HepG2 (cell line): ENCODE measurements at places on chromosomes 4 and X. TPM values are rescaled to one million over a fixed set of nuclear protein-coding genes. Genes with fewer than 3 reads are reported as not detected.

CPEB2 gene
- 2.5 and 3.7 TPM in 2 replicates for total RNA-seq

DNA sequence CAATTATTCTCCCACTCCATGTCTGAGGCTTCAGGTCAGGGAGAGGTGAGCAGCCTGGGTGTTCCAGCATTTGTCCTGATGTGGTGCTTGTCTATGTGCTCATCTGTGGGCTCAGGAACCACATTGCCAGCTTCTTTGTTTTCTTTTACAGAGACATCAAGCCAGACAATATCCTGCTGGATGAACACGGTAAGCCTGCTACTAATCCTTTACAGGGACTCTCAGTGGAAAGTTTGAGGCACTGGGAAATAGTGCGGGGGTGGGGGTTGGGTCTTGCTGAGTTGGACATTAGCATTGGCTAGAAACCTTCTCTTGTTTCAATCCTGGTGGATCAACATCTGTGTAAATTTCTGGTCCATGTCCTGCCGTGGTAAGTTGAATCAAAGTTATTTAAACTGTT is 310.3 kb downstream of the EVC2 start:
- DNase-seq = no peak

DNA sequence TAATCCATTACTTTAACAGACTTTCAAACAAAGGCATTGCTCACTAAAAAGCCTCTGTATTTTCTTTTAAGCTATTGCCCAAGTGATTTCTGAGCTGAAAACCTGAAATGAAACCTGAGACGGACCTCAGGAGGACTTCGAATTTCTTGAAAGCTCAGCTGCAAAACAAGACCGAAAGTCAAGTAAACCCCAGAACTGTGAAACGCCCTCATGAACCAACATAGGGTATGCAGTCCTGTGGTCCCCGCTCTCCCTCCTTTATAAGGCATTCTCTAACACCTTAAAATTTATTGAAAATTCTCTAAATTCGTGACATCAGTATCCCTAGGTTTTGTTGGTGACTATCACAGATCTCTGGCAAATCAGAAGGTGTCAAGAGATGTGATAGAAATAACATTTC is 91.8 kb downstream of the SHISA3 start:
- no peak for DNase-seq

DNA sequence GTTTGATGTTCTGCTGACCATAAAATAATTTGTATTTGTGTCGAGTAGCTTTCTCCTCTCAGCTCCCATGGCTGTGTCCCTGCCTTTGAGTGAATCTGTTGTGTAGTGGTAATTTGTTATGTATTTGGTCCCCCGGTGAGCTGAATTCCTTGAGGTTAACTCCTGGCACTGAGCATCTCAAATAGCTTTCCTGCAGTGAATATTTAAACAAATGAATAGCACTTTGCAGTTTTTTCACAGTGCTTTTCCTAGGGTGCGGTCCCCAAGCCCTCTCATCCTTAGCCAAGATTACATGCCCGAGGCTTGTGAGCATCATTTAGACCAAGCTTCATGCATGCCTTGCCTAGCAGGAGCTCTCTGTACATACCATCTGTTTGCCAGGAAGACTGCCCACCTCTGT is 74.2 kb downstream of the CLDN34 start:
- DNase-seq = no peak

DNA sequence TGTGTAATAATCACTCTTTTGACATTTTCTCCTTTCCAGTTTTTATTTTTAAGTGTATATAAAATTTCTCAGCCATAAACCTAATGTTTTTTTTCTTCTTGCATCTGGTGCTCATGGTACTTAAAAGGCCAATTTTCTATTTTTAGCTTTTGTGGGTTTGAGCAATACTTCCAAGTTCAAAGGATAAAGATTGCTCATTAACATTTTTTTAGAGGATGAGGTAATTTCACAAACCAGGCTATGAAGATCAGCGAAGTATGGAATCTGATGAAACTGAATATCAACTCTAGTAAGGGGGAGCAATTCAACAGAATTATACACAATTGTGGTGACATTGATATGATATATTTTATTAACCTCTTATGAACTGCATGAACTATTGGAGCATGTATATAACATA is 25.8 kb upstream of the KLHL34 start:
- no peak for DNase-seq

- no peak for DNase-seq
Observed at GRCh38 chrX:150085881-150086280, 147.6 kb upstream of the EOLA2 start.

DNA sequence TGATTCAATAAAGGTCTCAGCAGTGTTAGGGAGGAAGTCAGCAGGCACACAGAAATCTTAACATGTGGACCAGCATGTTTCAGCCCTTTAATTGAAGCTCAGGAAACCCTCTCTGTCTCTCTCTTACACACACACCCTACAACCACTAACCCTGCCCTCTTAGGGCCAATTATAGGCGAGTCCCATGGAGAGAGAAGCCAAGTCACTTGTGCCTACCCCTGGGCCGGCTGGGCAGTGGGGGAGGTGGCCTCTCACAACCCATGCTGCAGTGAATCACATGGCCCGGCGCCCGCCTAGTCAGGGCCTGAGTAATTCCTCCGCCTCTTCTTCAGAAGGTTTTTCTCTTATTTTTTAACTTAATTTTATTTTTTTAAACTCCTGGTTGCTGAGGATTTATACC is 3.7 kb downstream of the FGD1 start:
- no peak for DNase-seq

DNA sequence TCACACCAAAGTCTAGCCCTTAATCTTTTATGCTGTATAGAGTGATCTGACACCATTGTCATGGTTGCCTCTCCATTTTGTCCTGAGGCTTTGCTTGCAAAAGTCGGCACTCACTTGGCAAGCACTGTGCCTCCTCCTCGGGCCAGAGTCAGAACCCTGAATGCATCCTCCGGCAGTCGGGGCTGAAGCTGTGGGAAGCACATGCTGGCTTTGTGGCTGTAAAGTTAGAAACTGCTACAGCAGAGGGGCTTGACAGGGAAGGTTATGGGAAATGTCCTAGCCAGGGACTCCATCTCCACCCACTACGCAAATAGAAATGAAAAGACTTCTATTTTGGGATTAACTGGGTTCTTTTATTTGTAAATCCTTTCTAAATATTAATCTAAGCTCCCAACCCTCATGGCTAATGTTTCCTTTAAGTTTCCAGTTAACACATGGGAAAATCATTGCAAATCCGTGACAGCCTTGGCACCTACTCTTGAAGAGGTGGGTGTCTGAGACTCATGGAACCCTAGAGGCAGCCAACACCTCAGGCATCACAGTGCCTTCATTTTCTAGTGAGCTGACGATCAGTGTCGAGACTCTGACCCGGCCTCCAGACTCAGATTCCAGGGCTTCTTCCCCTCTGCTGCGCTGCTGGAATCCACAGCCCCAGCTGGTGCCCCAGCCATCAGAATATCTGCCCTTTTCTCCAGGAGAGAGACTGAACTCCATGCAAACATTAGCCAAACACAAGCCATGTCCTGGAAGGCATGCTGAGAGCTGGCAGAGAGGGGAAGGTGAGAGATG is 7.9 kb upstream of the CLDN24 start:
- DNase-seq = no peak

- DNase-seq = no peak
Observed at GRCh38 chrX:130444641-130445336, 43.0 kb downstream of the RBMX2 start.

DNA sequence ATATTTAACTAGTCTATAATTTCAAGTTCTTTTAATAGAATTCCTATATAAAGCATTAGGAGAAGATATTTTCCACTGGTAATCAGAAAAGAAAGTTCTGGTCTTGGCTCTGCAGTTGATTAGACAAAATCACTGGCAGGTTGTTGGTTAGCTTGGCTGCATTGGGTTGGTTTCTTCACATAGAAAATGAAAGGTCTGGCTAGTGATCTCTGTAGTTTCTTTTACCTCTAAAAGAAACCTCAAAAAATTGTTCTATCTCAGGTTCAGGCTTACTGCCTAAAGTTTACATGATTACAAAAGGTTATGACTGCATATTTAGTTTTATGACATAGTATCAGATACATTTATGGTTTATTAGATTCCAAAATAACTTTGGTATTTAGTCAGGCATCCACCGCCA is 95.8 kb upstream of the NAP1L5 start:
- no peak for DNase-seq

- DNase-seq = no peak
Observed at GRCh38 chrX:80335062-80335830, 85.0 kb upstream of the TENT5D start.
